ENCODE measurements at places on chromosomes 7 and 10. TPM values are rescaled to one million over a fixed set of nuclear protein-coding genes. Genes with fewer than 3 reads are reported as not detected.

The CNTNAP2 gene
- not detected for total RNA-seq

The VWC2 gene
- total RNA-seq = not detected

The SMKR1 gene
- 13.9 TPM for total RNA-seq

The ZNF117 gene
- 3.8 TPM for total RNA-seq

The NAMPT gene
- 723 TPM for total RNA-seq

The GAD2 gene
- total RNA-seq = not detected

The GTPBP10 gene
- 37.6 TPM for total RNA-seq

The MYL7 gene
- total RNA-seq = not detected

The AKR1C8 gene
- total RNA-seq = 0.20 TPM

Measured in CD8-positive, alpha-beta memory T cell (primary cell).